ENCODE measurements at places on chromosomes 2 and 18.

DNA sequence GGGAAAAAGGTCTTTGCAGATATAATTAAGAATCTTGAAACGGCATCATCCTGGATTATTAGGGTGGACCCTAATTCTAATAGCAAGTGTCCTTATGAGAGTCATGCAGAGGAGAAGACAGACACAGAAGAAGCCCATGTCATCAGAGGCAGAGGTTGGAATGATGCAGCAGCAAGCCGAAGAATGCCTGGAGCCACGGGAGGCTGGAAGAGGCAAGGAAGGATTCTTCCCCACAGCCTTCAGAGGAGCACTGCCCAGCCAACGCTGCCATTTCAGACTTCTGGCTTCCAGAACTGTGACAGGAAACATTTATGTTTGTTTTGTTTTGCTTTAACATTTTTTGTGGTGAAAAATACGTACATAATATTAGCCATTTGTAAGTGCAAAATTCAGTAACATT lies 72.3 kb downstream of the MCFD2 start:
- no peak for DNase-seq

- no peak for DNase-seq
Measured at GRCh38 chr2:105432749-105433148, 33.9 kb upstream of the FHL2 start.

DNA sequence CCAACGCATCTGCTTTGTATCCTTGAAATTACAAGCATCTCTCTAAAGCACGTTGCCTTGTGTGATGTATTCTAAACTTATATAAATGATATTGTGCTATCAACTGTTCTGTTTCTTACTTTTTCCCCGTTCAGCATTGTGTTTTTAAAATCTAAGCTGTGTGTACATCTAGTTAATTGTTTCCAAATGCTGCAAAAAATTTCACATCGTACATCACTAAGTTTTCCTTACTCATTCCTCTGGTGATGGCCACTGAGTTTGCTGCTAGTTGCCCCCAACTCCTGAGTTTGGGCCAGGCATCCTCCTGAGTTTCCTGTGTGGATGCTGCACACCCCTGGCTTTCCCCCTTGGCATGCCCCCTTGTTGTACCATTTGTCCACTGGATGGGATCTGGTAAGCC lies 139.7 kb downstream of the MYCN start:
- DNase-seq = no peak

- DNase-seq = no peak
Measured at GRCh38 chr2:197516393-197516761, 511 bp downstream of the MOB4 start.

All from islet precursor cell (in vitro differentiated cells).